ENCODE measurements at places on chromosomes 4 and X.

GRCh38 chr4:135672202-135672601 is 1470.6 kb upstream of the PABPC4L start:
- no peak for DNase-seq

- no peak for DNase-seq
These were observed 21.0 kb downstream of the SULT1E1 start for GRCh38 chr4:69838977-69839376.

- no peak for DNase-seq
These were observed 66.9 kb upstream of the ARSJ start for GRCh38 chr4:114046331-114046730.

DNA sequence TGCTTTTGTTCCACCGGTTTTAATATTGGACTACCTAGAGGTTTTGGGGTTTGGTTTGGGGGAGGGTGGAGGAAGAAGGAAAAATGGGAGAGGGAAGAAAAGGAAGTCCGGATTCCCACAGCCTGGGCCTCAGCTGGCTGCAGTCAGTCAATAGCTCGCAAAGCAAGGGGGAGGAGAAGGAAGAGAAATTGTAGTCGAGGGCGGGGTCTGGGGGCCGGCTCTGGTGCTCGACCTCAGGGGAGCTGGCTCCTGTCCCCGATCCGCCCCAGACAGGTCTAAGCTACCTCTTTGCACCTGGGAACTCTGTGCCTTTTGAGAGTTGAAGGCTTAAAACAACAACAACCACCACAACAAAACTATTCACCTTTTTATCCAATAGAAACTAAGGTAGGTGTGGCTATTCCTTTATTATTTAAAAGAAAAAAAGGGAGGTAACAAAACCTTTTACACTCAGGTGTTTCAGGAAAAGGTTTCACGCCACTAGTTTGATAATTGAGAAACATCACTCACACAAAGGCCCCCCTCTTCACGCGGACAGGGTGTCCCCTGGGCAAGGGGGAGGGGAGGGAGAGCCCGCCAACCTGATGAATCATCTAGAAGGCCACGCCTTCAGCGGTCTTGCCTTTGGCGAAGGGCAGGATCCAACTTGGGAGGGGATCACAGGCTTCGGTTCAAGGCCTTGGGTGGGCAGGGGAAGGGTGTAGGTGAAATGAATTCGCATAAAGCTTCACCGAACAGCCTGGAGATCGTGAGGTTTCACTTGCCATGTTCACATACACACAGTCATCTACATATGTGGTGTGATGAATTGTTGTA is 1.6 kb upstream of the LNX1 start:
- DNase-seq = no peak

- DNase-seq = no peak
These were observed 66.7 kb downstream of the STAG2 start for GRCh38 chrX:124028182-124028581.

GRCh38 chr4:30718641-30719453 is 1.3 kb upstream of the PCDH7 start:
- DNase-seq = no peak

DNA sequence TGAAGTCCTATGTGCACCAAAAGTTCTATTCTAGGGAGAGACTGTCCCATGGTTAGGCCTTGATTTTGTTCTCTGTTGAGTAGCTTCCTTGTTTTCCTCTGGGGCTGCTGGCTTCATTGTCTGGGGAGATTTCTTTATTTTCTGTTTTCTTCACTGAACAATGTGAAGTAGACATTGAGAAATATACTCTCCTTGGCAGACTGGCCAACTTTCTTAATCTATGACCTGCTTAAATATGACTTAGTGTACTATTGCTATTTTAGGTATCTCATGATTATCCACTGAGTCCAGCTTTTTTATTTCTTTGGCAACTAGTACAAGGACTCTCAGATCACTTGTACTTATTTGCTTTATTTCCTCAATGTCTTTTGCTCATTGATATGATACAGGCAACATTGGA is 1594.6 kb downstream of the ARAP2 start:
- no peak for DNase-seq

DNA sequence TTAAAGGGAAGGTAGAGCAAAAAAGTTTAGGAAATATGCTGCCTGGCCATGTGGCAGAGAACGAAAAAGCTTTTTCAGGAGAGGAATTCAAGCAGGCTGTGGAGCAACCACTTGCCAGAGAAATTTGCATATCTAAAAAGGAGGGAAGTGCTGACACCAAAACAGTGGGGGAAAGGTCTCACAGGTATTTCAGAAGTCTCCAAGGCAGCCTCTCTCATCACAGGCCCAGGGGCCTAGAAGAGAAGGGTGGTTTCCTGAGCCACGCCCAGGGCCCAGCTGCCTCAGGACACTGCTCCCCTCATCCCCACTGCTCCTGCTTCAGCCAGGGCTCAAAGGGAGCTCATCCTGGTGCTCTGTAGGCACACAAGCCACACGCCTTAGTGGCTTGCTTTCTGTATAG is 29.9 kb upstream of the STS start:
- no peak for DNase-seq

GRCh38 chr4:30821275-30821674 is 101.1 kb downstream of the PCDH7 start:
- no peak for DNase-seq

DNA sequence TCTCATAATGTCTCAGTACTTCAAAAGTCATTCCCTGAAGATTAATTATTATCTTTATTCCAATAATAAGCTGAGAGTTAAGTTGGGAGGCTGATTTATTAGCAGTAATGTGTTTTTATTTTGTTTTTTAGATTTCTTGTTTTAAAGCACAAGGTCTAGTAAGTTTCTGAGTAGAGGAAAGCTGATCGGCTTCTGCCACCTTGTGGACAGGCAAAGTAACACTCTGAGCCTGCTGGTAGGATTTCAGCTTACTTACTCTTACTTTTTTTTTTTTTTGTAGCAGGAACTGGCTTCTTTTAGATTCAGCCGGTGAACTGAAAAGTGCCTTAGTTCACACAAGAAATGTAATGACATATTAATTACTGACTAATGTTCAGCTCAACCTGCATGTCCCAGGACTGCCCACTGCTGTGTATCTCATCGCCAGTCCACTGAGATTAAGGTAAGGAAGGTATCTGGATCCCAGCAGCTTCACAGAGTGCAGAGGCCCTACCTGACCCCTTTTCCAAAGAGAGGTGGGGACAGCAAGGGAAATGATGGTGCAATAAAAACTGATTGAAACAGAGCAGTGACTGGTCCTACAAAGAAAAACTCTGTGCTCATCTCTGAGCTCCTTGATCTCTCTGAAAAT is 126.5 kb downstream of the ADGRA3 start:
- no peak for DNase-seq

- no peak for DNase-seq
These were observed 81.6 kb upstream of the MYOZ2 start for GRCh38 chr4:119053997-119054396.

DNA sequence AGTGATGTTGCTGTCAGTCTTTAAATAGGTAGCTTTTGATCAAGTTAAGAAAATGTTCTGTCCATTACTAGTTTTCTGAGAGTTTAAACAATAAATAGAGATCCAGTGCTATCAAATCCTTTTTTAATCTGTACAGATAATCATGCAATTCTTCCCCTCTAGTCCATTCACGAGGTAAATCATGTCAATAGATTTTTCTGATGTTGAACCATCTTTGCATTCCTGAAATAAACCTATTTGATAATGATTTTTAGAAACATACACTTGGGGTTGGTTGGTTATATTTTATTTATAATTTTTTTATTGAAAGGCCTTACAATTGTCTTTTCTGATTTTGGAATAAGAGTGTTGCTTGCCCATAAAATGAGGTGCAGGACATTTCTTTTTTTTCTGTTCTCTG is 95.0 kb downstream of the FAM53A start:
- DNase-seq = no peak

DNA sequence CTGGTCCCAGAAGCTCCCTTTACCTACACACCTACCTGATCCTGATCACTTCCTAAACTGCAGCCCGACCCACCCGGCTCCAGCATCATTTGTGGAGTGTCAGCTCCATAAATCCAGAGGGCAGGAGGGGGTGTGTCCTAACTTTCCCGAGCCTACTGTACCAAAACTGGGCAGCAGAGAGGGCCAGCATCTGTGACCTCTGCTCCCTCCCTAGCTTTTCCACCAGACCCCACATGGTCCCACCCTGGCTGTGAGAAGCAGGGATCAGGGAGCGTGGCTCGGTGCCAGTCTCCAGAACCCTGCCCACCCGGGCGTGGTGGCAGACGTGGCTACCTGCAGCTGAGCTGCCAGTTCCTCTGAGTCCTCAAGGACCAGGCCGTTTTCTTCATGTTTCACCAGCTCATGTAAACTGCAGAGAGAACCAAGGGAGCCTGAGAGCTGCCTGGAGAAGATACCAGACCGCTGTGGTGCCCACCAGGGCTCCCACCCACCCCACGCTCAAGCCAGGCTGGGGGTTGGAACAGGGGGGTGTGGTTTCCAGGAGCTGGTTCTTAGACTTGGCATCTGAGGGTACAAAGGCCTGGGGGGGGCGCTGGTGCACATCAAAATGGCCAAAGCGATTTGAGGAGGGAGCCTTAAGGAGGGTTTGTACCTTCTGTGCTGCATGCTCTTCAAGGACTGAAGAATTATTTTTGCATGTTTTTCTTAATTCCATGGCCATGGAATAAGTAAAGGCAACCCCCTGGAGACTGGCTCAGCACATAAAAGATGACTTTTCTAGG is 76.7 kb upstream of the DRD5 start:
- DNase-seq = no peak

DNA sequence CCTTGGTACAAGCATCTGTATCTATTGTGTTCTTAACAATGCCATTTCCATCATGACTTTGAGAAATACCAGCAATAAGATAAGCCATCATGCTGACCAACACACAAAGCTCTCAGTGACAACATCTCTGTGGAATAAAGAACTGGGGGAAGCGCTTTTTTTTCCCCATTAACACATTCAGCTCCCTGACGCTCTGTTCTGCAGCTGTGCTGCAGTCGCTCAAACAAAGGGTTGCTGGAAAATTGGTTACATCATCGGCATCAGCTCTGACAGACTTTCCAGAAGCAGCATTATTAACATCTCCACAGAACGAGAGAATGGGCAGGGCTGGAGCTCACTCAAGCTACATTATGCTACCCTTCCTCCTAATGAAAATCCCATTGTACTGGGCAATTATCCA is 39.9 kb downstream of the DCX start:
- DNase-seq = no peak

- no peak for DNase-seq
These were observed 30.8 kb downstream of the HERC3 start for GRCh38 chr4:88623097-88623496.

DNA sequence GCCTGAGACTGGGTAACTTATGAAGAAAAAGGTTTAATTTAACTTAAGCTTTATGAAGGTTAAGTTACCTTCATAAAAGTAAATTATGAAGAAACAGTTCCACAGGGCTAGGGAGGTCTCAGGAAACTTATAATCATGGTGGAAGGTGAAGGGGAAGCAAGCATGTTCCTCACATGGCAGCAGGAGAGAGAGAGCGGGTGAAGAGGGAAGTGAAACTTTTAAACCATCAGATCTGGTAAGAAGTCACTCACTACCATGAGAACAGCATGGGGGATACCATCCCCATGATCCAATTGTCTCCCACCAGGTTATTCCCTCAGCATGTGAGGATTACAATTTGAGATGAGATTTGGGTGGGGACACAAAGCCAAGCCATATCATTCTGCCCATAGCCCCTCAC is 944.7 kb upstream of the NDST4 start:
- DNase-seq = no peak

- no peak for DNase-seq
These were observed 877 bp downstream of the JAKMIP1 start for GRCh38 chr4:6199422-6199921.

GRCh38 chr4:127400276-127400675 is 232.5 kb upstream of the INTU start:
- DNase-seq = no peak

DNA sequence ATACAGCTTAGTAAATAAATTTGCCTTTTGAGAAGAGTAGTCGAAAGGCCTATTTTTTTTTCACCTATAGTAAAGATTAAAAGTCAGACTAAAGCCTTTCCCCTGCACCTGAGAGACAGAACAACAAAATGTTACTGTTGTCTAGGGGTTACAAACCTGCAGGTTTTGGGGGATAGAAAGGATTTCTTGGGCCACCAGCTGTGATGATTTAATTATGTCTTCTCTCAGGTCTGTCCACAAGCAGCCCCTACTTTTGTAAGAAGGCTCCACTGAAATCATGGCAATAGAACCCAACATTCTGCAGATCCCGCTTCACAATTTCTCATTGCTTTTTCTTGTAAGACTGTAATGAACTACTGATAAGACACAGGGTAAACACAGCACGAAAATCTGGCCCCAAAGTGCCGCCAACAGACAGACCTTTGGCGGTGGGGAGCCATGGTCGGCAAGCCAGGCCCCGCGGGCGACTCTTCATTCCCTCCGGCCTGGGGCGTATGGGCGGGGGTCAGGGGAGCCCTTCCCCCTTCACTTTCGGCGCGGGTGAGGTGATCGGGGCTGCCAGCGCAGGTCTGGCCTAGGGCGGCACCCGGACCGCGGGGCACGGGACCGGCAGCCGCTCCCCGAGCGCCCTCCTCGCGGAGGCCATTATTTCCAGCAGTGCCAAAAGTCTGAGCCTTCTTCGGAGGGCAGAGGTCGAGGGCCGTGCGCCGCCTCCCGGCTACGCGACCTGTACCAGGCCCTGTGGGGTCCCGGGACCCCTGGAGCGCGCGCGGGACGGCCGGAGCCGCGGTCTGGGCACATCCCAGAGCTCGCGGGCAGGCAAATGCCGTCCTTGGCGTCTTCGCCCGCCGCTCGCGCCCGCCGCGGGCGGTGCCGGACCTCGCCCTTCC is 812 bp upstream of the KDM6A start:
- peak; percentile 66 for DNase-seq

DNA sequence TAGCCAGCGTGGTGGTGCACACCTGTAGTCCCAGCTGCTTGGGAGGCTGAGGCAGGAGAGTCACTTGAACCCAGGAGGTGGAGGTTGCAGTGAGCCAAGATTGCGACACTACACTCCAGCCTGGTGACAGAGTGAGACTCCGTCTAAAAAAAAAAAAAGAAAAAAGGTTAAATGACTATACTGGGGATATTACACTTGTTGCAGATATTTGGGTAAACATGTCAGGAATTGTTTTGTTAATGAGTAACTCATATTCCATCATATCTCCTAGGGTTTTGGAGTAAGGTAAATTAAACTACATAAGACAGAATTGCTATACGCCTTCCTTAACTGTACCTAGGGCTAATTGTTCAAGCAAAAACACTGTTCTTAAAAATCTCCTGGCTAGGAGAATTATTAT is 291.4 kb upstream of the IGFBP7 start:
- no peak for DNase-seq

- no peak for DNase-seq
These were observed 333.3 kb upstream of the DDX53 start for GRCh38 chrX:22666441-22666840.

DNA sequence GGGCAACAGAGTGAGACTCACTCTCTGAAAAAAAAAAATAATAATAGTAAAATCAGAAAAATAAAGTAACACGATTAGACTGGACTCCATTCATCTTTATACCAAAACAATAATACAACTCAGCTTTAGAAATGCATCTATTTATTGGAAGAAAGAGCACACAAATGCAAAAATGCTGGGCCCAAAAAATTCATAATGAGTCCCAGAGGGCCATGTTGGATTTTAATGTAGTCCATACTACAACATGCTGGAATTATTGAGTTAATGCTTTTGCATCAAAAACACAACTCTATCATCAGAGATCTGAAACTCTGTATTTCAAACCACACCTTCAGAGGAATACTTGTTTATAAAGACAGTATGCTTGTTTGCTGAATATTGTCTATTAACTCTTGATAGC is 1614.7 kb downstream of the STIM2 start:
- no peak for DNase-seq

- no peak for DNase-seq
These were observed 6.6 kb downstream of the FBXL5 start for GRCh38 chr4:15648600-15648999.
